SW480 (cell line): ENCODE measurements at places on chromosomes 2 and 18.

DNA sequence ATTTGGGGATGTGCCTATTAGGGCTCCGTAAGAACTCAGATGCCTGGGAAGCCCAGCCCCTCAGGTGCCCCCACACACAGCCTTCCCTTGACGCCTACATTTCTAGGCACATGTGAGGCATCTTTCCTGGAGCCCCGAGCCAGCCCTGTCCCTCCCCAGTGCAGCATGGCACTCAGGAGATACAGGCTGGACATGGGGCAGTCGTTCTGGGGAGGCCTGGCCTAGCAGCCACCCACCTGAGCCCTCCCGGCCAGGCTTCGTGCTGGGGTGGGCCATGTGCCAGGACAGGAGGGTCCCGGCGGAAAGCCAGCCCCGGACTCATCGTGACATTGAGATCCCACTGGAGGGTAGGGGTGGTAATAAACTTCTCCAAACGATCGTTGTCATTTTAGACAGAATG lies 15.2 kb downstream of the BOK start:
- DNase-seq: no peak

DNA sequence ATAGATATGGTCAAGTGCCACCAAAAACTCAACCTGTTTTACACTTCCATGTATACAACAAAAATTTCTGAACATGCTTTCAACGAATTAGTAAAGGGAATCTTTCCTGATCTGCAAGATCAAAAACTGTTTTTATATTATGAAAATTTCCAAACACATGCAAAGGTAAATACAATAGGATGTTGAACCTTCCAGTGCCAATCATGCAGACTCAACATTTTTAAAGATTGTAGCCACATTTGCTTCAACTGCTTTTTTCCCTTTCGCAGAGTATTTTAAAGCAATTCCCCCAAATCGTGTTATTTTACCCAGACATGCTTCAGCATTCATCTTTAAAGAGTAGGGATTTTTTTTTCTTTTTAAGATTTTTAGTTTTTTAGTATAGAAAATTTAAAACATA lies 40.3 kb downstream of the UBR3 start:
- DNase-seq: no peak

DNA sequence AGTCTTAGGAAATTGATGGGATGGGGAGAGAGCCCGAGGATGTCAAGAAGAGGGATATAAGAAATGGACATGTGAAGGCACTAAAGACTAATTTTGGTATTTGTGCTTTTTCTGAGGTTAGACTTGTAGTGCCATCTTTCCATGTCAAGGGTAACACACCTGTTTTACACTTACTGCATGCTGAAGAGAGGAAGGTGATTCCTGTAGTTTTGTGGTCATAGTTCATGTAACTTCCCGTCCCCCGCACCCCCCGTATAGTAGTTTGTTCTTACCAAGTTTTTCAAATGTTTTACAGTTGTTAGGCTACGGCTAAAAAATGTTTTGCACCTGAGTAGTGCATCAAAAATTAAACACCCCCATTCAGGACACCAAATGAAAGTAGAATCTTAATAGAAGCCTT lies 73.8 kb downstream of the CLIP4 start:
- peak; percentile 36 for DNase-seq

GRCh38 chr2:235105821-235106359 lies 154.1 kb downstream of the SH3BP4 start:
- peak; percentile 64 for DNase-seq
